Transverse colon (tissue), 4 donors: ENCODE measurements at places on chromosomes 7 and 10. TPM values are rescaled to one million over a fixed set of nuclear protein-coding genes. Genes with fewer than 3 reads are reported as not detected.

- peak within 1 kb of the TSS; percentile 54 for H3K4me3 ChIP-seq
- peaks cover 41% of the 10 kb centered on the region for H3K4me1 ChIP-seq
- H3K27ac ChIP-seq, result peak within 1 kb of the TSS; percentile 91
- H3K36me3 ChIP-seq, result no peaks in the 10 kb centered on the region
Observed at GRCh38 chr10:88990384-88991160, at the start of gene FAS. FAS (plus strand) TSS chr10:88990798; CDS start chr10:88990877, 79 bp downstream.

DNA sequence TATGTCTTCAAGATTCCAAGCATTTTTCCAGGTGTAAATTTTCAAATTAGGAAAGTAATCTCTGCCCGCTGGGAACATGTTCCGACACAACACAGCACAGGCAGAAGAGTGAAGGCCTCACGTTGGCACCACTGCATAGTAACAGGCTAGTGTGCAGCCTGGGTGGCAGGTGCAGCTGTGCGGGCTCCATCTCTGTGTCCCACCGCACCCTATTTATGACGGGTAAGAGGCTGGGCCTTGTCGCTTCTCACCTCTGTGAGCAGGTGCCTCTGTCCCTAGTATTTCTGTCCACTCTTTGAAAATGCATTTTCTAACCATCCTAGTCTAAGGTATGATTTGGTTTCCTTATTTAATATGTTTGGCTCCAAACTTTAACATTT is 24.1 kb downstream of the VIPR2 start:
- no peaks in the 10 kb centered on the region for H3K36me3 ChIP-seq
- H3K27me3 ChIP-seq, result peaks cover 6% of the 10 kb centered on the region
- DNase-seq, result no peak
- no peak overlapping the region for H3K27ac ChIP-seq

- H3K27ac ChIP-seq, result peak overlapping the region; percentile 62
- no peak for DNase-seq
- H3K4me1 ChIP-seq, result no peaks in the 10 kb centered on the region
- no peak overlapping the region for H3K4me3 ChIP-seq
- no peaks in the 10 kb centered on the region for H3K27me3 ChIP-seq
Observed at GRCh38 chr10:76397181-76398042, 966.0 kb downstream of the LRMDA start.

The SUGCT gene
- total RNA-seq, result 44.5 TPM

DNA sequence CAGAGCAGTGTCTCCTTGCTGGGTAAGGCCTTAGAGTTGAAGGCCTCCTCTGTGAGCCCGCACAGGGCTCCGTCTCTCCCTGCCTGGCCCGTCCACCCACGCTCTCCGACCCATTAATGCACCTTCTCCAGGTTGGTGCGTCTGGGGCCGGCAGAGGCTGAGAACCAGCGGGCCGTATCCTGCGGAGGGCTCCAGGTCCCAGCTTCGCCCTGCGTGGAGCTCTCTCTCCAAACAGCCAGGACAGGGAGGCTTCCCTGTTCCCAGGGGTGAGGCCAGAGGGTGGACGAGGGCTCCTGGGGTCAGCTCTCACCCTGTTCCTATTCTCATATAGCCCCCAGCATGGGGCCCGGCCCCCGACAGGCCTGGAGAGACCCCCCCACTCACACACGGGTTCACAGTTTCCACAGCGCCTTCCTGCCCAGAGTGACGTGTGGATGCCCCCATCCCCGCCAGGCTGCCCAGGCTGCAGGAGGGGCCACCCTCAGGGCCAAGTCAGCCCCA is 34.6 kb downstream of the GET4 start:
- no peaks in the 10 kb centered on the region for H3K36me3 ChIP-seq
- DNase-seq, result no peak
- H3K27ac ChIP-seq, result no peak overlapping the region
- no peak overlapping the region for H3K4me3 ChIP-seq

DNA sequence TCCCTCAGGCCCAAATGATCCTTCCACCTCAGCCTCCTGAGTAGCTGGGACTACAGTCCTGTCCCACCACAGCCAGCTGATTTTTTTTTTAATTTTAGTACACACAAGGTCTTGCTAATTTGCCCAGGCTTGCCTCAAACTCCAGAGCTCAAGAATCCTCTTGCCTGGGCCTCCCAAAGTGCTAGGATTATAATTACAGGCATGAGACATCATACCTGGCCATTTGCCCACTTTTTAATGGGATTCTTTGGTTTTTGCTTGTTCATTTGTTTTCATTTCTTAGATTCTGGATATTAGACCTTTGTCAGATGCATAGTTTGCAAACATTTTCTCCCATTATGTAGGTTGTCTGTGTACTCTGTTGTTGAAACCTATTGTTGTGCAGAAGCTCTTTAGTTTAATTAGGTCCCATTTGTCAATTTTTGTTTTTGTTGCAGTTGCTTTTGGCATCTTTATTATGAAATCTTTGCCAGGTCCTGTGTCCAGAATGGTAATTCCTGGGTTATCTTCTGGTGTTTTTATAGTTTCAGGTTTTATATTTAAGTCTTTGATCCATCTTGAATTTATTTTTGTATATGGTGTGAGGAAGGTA is 95.2 kb downstream of the GLCCI1 start:
- no peaks in the 10 kb centered on the region for H3K4me1 ChIP-seq
- no peak for DNase-seq
- no peak overlapping the region for H3K4me3 ChIP-seq

DNA sequence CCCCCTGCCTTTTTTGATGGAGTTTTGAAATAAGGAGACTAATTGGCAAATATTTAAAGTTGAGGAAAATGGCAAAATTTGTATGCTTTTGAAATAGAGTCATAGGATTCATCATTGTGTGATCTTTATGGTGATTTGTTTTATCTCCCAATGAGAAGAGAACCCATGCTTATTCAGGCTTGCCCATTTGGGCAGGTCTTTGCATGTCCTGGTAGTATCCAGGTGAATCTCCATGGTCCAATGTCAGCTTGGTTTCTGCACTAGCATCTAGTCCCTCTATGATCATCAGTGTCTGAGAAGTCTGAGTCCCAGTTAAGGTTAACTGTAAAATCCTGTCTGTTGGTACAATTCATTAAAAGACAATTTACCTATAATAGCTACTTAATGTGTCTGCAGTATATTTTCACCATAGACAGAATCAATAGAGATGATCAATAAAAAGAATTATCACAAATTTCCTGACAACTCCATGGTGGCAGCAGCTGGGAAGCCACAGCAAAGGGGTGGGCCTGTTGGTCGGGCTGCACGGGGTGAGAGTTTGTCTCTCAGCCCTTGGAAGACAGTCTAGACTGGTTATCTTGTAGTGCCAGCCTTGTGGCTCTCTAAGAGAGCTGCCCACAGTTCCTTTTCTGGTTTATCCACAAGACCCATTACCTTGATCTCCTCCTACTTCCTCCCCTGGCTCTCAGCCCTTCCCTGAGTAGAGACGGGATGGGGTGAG is 22.2 kb upstream of the BMPER start:
- H3K36me3 ChIP-seq, result no peaks in the 10 kb centered on the region
- H3K27me3 ChIP-seq, result no peaks in the 10 kb centered on the region
- no peaks in the 10 kb centered on the region for H3K4me1 ChIP-seq
- no peak overlapping the region for H3K4me3 ChIP-seq
- H3K27ac ChIP-seq, result no peak overlapping the region
- no peak for DNase-seq

DNA sequence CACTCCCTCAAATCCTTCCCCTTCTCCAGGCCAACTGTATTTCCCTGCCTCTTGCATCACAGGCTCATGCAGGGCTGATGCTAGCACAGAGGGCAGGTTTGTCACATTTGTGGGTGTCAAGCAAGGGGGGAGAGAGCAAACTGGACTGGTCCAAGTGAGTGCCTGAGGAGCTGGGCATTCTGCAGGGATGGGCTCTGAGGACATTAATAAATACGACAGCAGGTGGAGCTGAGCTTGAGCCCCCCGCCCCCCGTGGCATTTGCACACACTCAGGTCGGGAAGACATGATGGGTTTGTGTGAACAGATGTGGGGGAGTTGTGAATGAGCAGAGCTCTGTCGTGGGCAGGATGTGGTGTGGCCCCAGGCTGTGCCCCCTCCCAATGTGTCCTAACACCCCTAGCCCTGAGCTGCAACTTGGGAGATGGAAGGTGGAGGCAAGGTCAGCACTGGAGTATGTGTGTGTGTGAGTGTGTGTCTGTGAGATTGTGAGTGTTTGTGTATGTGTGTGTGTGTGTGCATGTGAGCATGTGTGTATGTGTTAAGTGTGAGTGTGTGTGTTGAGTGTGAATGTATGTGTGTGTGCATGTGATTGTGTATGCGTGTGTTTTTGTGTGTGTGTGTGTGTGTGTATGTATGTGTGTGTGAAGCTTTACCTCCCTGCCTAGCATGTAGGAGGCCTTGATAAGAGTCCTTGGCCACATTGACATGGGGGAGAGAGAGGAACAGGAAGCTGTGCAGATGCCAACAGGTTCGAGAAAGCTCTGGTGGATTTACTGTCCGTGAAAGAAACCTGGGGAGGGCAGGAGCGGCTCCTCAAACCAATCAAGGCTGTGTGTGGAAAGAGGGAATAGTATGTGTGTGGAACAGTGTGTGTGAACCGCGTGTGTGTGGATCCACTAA is 9.1 kb downstream of the RASSF4 start:
- no peaks in the 10 kb centered on the region for H3K36me3 ChIP-seq
- no peak overlapping the region for H3K4me3 ChIP-seq
- H3K27me3 ChIP-seq, result no peaks in the 10 kb centered on the region
- no peak for DNase-seq

DNA sequence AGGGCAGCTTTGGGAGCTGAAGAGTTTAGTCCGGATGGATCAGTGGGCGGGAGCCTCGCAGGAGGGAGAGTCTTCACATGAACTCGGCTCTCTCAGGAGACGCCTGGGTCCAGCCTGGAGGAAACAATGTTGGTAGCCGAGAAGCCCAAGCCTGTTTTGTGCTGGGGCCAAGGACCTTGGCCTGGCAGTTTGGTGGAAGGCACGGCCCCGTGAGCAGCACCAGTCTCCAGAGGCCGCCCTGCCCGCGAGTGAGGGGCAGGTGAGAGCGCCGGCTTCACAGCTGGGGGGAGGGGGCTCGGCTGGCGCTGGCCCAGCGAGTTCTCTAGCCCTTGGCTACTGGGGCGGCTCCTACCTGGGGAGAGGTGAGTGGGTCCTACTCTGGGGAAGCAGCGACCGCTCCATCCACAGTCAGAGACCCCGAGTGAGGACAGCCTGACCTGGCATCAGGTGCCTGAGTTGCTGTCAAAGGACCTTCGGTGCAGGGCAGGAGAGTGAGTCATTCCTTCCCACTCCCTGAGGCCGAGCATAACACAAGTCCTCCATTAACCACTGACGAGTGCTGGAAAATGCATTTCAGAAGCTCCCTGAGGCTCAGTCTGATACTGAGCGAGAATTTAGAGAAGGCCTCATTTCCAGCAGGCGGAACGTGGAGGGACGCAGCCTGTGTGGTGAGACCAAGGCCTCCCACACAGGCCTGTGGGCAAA is 89.3 kb upstream of the DIP2C start:
- no peak for DNase-seq
- H3K36me3 ChIP-seq, result no peaks in the 10 kb centered on the region
- no peaks in the 10 kb centered on the region for H3K27me3 ChIP-seq
- H3K4me1 ChIP-seq, result no peaks in the 10 kb centered on the region
- H3K4me3 ChIP-seq, result no peak overlapping the region

The TMEM270 gene
- total RNA-seq, result not detected

- no peak overlapping the region for H3K27ac ChIP-seq
- H3K36me3 ChIP-seq, result no peaks in the 10 kb centered on the region
- H3K4me1 ChIP-seq, result no peaks in the 10 kb centered on the region
- DNase-seq, result no peak
Observed at GRCh38 chr7:106614751-106615150, 46.2 kb downstream of the CCDC71L start.

DNA sequence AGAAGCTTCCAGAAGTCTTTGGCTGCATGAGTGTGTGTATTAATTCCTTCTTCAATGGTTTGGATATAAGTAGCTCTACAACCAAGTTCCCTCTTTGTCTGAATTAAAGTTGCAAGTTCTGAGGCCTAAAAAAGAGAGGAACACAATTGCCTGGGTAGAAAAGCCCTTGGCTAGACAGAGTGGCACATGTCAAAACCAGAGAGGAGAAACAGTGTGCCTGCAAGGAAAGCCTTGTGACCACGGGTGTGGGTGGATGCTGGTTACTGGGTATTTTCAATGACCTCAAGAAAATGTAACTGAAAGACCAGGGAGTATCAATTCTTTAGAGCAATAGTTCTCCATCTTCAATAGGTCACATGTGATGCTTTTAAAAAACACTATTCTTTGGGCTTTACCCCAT is 148.3 kb downstream of the SVIL start:
- no peak overlapping the region for H3K4me3 ChIP-seq
- H3K4me1 ChIP-seq, result peaks cover 4% of the 10 kb centered on the region
- no peaks in the 10 kb centered on the region for H3K27me3 ChIP-seq
- H3K36me3 ChIP-seq, result peaks cover 29% of the 10 kb centered on the region
- DNase-seq, result no peak
- H3K27ac ChIP-seq, result no peak overlapping the region

The FAM131B gene
- total RNA-seq, result 33.4 TPM

The SRI gene
- 672 TPM for total RNA-seq

GRCh38 chr7:82961240-82961639 is 201.4 kb downstream of the PCLO start:
- no peaks in the 10 kb centered on the region for H3K4me1 ChIP-seq
- H3K4me3 ChIP-seq, result no peak overlapping the region
- no peak overlapping the region for H3K27ac ChIP-seq
- no peaks in the 10 kb centered on the region for H3K36me3 ChIP-seq

The LEP gene
- total RNA-seq, result not detected

DNA sequence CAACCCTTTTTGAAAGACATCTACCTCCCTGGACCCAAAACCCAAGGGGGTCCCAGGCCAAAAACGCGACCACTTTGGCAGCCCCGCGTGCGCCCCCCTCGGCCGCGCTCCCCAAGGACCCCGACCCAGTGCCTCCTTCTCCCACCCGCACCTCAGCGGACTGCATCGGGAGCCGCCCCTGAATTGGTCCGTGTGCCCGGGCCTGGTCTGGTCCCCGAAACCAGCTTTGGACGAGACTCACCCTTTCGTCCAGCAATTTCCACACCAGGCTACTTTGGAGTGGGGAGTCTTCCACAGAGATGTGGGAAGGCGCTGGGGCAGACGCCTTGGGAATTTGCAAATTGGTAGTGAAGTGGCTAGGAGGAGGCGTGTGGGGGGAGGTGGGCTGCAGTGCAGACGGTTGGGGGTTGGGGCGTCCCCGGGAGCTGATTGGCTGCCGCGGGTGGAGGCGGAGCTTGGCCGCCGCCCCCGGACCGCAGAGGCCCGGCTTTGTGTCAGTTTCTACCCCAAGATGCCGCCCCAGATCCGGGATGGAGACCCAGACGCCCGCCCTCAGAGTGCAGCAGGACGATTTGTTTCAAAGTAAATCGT is 16.9 kb downstream of the TCAF1 start:
- no peaks in the 10 kb centered on the region for H3K27me3 ChIP-seq
- H3K4me1 ChIP-seq, result no peaks in the 10 kb centered on the region
- H3K36me3 ChIP-seq, result no peaks in the 10 kb centered on the region
- H3K4me3 ChIP-seq, result no peak overlapping the region
- DNase-seq, result no peak

The NOC3L gene
- 2.6 TPM for total RNA-seq

The TIMM23 gene
- total RNA-seq, result 52.6 TPM

- no peaks in the 10 kb centered on the region for H3K36me3 ChIP-seq
- H3K27me3 ChIP-seq, result no peaks in the 10 kb centered on the region
- no peak for DNase-seq
- no peak overlapping the region for H3K4me3 ChIP-seq
- no peaks in the 10 kb centered on the region for H3K4me1 ChIP-seq
Observed at GRCh38 chr10:6279540-6280267, 77.0 kb downstream of the PFKFB3 start.
